ENCODE measurements at places on chromosomes 7 and 10. TPM values are rescaled to one million over a fixed set of nuclear protein-coding genes. Genes with fewer than 3 reads are reported as not detected.

WIPF3 gene
- total RNA-seq: 4.9 TPM

ANKRD61 gene
- 0.47 TPM for total RNA-seq

ZC3HAV1L gene
- 15.0 TPM for total RNA-seq

MBL2 gene
- not detected for total RNA-seq

TCAF2 gene
- total RNA-seq: 0.52 TPM
